NCI-H2081 (cell line): ENCODE measurements at places on chromosomes 11 and 22.
A peak's percentile ranks its signal among the peaks of the same experiment; 100 is the strongest.

DNA sequence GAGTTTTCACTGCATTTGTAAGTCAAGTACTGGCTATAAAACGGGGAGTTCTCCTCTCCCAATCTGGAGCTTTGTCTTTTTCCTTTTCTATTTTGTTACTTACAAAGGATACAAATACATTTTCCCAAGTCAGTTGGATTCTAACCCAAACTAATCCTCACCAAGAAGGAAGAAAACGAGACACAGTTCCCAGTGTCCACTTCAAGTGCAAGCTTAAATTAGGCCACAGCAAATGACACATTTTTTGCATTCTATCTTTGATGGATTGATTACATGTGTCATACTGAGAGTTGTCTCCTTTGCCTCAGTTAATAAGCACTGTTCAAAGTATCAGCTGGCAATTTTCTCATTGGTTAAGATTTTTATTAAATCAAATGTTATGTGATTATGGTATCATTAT is 296.7 kb upstream of the ANO5 start:
- no peak for DNase-seq

- DNase-seq: no peak
Measured at GRCh38 chr11:36053862-36054261, 110.0 kb downstream of the LDLRAD3 start.

GRCh38 chr11:87097582-87097981 is 59.8 kb downstream of the TMEM135 start:
- peak; percentile 13 for DNase-seq

GRCh38 chr11:82867495-82868082 is 32.6 kb downstream of the PRCP start:
- DNase-seq: peak; percentile 71

- DNase-seq: no peak
Measured at GRCh38 chr11:67498544-67498972, 6.6 kb downstream of the PITPNM1 start.

GRCh38 chr22:45166932-45167331 is 3.2 kb downstream of the NUP50 start:
- DNase-seq: no peak

DNA sequence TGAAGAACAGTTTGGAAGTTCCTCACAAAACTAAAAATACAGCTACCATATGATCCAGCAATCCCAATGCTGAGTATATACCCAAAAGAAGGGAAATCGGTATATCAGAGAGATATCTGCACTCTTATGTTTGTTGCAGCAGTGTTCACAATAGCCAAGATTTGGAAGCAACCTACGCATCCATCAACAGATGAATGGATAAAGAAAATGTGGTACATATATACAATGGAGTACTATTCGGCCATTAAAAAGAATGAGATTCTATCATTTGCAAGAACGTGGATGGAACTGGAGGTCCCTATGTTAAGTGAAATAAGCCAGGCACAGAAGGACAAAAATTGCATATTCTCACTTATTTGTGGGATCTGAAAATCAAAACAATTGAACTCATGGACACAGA is 46.5 kb downstream of the XRRA1 start:
- no peak for DNase-seq

DNA sequence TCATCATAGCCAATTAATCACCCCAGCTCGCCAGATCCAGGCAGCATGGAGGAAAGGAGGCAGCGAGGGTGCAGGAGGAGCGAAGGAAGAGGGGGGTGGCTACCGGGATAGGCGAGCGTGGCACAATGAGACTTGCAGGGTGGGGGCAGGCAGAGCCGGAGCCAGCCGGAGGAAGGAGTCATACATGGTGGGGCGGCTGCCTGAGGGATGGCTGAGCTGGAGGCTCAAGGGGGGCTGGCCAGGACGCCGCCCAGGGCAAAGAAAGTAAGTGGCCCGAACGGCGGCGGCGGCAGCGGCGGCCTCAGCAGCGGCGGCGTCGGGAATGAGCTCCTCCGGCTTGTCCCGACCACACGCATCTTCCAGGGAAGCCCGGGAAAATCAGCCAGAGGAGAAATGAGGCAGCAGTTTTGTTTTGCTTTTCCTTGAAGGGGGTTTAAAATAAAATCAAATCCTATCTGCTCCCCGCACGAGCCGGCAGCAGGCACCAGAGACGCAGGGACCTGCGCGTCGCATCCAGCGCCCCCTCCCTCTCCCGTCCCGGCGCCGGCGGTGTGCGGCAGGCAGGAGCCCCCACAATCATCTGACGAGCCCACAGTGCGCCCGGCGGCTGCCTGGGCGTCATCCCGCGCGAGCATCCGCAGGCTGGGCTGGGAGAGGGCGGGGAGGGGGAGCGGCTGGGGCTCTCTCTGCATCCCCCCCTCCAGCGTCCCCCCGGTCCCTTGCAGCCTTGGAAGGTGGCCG is 263.6 kb downstream of the CTTN start:
- DNase-seq: no peak

DNA sequence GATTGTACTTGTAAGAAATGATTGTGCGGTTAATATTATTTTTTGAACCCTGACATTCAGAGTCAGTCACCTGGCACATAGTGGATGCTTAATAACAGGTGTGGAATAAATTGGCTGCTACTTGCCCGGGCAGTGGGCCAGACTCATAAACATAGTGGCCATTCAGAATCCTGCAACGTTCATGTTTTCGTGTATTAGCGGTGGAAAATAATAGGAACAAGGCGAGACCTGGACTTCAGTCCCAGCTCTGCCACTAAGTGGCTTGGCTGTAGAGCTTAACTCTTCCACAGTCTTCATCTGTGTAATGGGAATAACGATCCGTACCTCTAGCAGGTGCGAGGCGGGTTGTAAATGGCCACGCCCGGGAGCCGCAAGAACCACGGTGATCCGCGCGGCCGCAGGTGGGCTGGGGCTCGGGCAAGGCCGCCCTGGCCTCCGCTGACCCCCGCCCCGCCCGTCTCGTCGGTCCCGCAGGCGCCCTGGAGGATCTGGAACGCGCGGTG is 761 bp upstream of the TMEM25 start:
- peak; percentile 70 for DNase-seq

DNA sequence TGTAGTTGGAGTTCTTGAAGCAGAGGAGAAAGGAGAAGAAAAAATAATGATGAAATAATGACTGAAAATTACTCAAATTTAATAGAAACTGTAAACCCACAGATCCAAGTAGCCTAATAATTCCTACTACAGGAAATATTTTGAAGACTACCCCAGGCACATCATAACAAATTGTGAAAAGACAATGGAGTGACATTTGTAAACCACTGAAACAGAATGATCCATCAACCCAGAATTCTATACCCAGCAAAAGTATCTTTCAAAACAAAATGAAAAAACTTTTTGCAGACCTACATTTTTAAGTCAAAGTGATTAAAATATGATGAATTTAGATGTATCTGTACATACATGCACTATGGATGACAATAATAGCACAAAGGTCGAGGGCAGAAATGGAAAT is 194.6 kb downstream of the TMEM135 start:
- DNase-seq: no peak

GRCh38 chr11:1023811-1024596 is 12.5 kb downstream of the MUC6 start:
- no peak for DNase-seq

GRCh38 chr22:42871146-42872050 is 14.3 kb upstream of the ARFGAP3 start:
- no peak for DNase-seq

DNA sequence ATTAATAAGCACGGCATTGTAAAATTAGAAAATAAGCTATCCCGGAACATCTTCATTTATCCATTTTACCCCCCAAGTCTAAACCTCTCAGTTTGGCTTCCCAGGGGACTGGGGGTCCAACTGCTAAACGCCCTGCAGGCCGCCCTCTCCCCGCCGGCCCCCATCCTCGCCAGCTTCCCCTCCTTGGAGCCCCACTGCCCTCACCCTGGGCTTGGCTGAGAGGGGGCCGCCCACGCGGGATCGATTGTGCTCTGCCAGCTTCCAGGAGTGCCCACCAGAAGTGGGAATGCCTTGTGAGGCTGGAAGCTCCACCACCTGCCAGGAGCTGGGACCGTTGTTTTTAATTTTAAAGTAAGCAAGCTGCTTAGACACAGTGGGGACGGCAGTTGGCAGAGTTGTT is 353.5 kb downstream of the TBC1D22A start:
- no peak for DNase-seq
